ENCODE measurements at places on chromosomes 16 and 17. TPM values are rescaled to one million over a fixed set of nuclear protein-coding genes. Genes with fewer than 3 reads are reported as not detected.

The MT1A gene
- total RNA-seq, result not detected

The KRT16 gene
- total RNA-seq, result 4,917 TPM

The GALR2 gene
- total RNA-seq, result 0.14 TPM

The EVI2B gene
- 0.14 TPM for total RNA-seq

The KRTAP9-8 gene
- total RNA-seq, result not detected

Data from airway epithelial cell (primary cell).